ENCODE measurements at places on chromosomes 2 and 18.
A peak's percentile ranks its signal among the peaks of the same experiment; 100 is the strongest.

DNA sequence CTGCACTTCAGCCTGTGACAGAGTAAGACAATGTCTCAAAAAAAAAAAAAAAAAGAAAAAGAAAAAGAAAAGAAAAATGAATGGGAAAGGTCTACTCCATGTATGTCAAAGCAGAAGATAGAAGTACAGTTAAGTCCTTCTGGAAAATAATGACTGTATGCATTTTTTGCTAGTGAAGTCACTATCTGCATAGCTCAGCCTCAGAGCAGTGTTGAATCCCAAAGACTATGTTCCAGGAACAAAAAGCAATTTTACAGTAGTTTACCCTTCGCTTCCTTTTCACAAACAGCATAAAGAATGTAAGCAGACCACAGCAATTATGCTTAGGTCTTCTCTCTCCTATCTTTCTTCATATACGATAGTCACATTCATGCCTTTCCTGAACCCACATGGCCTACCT, 497.4 kb downstream of the CMPK2 start:
- peak; percentile 82 for DNase-seq

- DNase-seq: no peak
Measured at GRCh38 chr2:176471949-176472348, 202.7 kb downstream of the MTX2 start.

DNA sequence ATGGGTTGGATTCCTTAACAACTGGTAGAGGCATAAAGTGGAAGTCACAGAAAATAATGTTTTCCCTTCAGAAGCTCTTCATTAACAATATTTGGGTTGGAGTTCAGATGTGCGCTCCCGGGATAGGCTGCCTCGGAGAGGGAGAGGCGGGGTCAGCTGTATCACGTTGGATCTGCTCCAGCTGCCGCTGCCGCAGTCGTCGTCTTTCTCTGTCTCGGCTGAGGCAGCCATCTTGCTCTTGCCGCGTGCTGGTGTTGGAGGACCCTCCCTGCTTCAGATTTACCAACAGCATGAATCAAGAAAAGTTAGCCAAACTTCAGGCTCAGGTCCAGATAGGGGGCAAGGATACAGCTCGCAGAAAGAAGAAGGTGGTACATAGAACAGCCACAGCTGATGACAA, 35.1 kb downstream of the TANC1 start:
- DNase-seq: no peak

DNA sequence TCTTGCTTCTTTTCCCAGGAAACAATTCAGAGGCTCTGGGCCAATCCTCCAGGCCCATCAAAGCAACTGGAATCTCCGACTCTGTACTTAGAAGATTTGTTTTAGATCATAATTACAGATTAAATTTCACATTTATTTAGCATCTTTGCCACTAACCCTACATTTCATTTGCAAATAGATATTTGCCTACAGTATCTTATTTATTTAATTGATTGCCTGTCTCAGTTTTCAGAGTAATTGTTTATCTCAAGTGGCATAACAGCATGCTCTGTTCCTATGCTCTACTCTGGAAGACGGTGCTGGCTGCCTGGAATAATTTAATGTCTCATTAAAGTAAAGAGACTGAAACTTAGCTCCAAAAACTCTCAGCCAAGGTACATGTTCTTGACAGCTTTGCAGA, 213.4 kb downstream of the HNMT start:
- DNase-seq: no peak

DNA sequence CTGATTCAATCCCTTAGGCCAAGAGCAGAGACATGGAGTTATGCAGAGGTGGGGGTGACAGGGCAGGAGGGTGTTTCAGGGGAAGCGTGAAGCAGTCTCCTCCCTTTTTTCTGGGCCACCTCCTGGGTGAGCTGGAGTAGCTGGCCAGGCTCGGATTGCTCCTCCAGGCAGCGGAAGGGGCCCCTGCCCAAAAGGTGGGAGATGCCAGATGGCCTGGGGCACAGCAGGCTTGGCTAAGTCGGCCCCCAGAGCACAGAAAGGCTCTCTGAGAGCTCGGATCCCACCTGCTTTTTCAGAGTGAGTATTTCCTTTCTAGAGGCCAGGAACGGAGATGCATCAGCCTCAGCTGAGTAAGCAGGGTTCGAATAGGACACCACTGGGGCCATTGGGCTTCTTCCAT, 196.9 kb downstream of the ANKRD30B start:
- DNase-seq: no peak

DNA sequence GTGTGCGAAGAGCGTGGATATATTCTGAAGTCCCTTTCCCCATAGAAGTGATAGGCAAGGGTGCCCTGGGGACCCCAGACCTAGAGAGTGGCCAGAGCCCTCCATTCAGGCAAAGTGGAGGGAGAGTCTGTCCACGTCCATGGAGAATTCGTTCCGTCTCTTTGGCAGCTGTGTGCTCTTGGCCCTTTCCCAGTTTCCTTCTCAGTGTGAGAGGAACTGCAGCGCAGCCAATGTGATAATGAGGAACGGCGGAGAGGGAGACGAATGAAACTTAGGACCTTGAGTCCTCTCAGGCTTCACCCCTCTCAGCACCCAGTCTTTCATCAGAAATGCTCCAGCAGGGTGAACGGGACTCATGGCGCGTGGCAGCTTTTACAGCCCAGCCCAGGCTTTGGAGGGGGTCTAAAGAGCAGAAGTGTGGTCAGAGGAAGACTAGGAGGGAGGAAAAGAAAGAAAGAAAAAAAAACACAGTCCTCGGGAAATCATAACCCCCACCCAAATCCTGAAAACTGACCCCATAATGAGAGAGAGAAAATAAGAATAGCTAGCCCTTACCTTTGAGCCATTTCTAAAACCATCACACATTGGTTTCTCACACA, 95.0 kb upstream of the RIOK3 start:
- DNase-seq: no peak

All from adipocyte (in vitro differentiated cells).